ENCODE measurements at places on chromosomes 3 and 15.

GRCh38 chr15:56028430-56028829 is 35.0 kb upstream of the NEDD4 start:
- DNase-seq: no peak

- DNase-seq: no peak
Observed at GRCh38 chr15:67601073-67601472, 58.6 kb downstream of the MAP2K5 start.

DNA sequence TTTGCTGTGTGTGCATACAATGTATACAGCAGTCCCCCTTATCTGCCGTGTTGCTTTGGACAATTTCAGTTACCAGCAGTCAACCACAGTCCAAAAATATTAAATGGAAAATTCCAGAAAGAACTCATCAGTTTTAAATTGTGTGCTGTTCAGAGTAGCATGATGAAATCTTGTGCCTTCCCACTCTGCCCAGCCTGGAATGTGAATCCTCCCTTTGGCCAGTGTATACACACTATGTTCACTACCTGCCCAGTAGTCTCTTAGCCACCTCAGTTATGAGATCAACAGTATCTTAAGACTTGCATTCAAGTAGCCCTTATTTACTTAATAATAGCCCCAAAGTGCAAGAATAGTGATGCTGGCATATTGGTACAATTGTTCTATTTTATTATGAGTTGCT is 133.6 kb upstream of the ABHD17C start:
- DNase-seq: no peak

DNA sequence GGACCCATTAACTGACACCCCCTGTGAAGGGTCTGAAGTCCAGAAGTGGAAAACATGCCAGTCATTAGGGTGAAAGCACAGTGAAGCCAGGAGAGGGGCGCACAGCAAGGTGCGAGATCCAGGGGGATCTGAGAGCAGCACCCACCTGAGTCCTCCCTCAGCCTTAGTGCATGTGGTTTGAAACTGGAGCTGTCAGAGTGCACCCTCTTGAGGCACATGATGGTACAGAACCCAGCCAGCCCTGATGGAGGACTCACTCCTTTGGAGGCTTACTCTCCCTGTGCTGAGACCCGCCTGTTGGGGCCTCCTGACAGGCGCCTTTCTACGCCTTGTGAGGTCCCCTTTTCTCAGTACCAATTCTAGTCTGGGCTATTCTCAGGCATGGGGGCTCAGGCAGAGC is 77.8 kb downstream of the IL20RB start:
- DNase-seq: peak; percentile 29

DNA sequence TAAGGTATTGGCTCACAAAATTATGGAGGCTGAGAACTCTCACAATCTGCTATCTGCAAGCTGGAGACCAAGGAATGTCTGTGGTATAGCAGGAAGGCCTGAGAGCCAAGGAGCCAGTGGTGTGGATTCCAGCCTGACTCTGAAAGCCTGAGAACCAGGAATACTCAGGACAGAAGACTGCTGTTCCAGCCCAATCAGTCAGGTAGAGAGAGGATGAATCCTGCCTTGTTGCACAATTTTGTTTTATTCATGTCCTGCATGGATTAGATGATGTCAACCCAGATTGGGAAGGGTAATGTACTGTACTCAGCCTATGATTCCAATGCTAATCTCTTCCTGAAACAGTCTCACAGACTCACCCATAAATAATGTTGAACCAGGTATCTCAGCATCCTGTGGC is 312.4 kb upstream of the KCNMB2 start:
- no peak for DNase-seq

All from activated CD4-positive, alpha-beta T cell treated with anti-CD3 and anti-CD28 coated beads for 36 hours (primary cell).